ENCODE measurements at places on chromosomes 1 and 21.
A peak's percentile ranks its signal among the peaks of the same experiment; 100 is the strongest.

- H3K27me3 ChIP-seq, result peaks cover 36% of the 10 kb centered on the region
- H3K36me3 ChIP-seq, result no peaks in the 10 kb centered on the region
- H3K4me3 ChIP-seq, result no peak overlapping the region
These were observed 39.3 kb downstream of the MTARC1 start for GRCh38 chr1:220825819-220826551.

GRCh38 chr1:169005776-169006175 lies 100.7 kb upstream of the ATP1B1 start:
- H3K27me3 ChIP-seq, result peaks cover 3% of the 10 kb centered on the region
- no peak for ATAC-seq
- peaks cover 5% of the 10 kb centered on the region for H3K4me1 ChIP-seq
- no peak overlapping the region for H3K27ac ChIP-seq
- H3K4me3 ChIP-seq, result no peak overlapping the region
- no peaks in the 10 kb centered on the region for H3K36me3 ChIP-seq

- no peaks in the 10 kb centered on the region for H3K36me3 ChIP-seq
- H3K27ac ChIP-seq, result no peak overlapping the region
- no peaks in the 10 kb centered on the region for H3K4me1 ChIP-seq
- no peaks in the 10 kb centered on the region for H3K27me3 ChIP-seq
These were observed 52.6 kb downstream of the APP start for GRCh38 chr21:26117972-26118367.

DNA sequence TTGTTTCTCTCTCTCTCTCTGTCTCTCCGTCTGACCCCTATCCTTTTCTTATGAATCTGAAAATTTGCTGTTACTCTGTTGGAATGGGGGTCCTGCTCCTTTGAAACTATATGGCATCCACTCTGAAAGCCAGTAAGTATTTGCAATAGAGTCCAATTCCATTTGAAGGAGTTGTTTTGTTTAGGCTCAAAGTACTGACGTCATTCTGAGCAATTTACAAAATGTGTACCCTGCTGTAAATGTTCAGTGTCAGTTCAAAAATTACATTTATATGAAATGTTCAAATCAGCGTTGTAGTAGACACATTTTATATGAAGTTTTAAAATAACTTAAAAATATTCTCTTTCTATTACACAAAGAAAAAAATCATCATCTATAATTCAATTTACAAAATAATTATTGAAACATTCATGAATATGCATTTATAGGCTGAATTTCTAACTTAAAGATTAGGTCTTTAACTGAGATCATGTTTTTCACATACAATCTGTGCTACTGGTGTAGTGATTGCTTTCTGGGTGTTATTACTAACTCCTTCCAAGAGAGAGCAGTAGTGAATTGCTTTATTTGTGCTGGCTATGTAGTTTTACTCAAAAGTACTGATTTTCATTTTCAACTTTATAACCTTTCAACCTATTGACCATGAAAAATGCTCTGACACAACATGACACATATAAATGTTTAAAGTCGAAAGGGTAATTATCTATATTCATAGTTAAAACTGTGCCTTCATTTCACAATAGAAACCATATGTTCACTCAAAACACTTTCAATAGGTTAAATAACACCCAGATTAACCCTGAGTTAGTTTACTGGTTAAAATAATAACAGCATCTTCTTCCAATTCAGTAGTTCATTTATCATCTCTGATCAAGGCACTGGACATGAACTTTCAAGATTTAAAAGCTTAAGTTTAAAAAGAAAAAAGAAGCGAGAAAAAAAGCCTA lies 253.1 kb upstream of the ADGRL4 start:
- no peaks in the 10 kb centered on the region for H3K36me3 ChIP-seq
- no peaks in the 10 kb centered on the region for H3K4me1 ChIP-seq
- H3K27ac ChIP-seq, result no peak overlapping the region
- H3K4me3 ChIP-seq, result no peak overlapping the region
- no peaks in the 10 kb centered on the region for H3K27me3 ChIP-seq

DNA sequence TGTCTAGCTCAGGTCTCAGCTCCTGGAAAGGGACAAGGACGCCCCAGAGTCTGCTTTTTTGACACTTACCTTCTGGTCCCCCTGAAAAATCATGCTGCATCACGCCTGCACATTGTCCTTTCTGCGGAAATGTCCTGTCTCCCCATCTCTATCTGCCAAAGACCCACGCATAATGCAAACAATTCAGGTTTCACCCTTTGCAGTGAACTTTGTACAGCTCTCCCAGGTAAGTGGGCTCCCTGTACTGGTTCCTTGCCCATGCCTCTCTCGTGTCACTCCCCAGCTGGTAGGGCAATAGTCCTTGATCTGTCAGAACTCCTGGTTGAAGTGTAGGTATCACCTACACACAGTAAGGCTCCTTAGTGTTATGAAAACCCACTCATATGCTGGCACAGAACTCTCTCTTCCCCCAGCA lies 102.9 kb upstream of the IRF2BP2 start:
- H3K36me3 ChIP-seq, result no peaks in the 10 kb centered on the region
- H3K27ac ChIP-seq, result no peak overlapping the region

DNA sequence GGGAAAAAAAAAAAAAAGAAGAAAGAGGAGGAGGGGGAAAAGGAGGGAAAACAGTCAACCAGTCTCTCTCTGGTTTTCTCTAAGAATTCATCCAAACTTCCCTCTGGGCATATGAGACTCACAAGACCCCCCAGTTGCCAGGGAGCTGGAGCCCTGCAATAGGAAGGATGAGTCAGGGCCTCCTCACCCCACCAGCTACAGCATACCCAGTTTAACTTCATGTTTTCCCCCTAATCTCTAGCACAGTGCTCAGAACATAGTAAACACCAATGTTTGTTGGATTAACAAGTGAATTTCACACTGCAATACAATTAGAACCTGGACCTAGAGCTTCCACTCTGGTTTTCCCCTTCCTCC lies 7.8 kb downstream of the F11R start:
- peak overlapping the region; percentile 86 for H3K4me3 ChIP-seq
- H3K36me3 ChIP-seq, result peaks cover 39% of the 10 kb centered on the region
